M059J (cell line): ENCODE measurements at places on chromosomes 3 and 15.

- no peak for DNase-seq
Observed at GRCh38 chr15:71231758-71232157, 116.5 kb downstream of the THSD4 start.

DNA sequence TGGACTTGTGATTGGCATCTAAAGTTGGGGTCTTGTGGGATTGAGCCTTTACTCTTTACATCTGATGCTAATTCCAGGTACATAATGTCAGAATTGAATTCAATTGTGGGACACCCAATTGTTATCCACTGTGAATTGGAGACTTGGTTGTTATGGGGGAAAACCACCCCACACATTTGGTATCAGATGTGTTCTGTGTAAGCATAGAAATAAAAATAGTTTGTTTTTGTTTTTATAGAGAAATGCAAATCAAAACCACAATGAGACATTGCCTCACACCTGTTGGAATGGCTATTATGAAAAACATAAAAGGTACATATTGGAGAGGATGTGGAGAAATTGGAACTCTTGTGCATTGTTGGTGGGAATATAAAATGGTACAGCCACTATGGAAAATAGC, 58.5 kb downstream of the CPA3 start:
- no peak for DNase-seq

DNA sequence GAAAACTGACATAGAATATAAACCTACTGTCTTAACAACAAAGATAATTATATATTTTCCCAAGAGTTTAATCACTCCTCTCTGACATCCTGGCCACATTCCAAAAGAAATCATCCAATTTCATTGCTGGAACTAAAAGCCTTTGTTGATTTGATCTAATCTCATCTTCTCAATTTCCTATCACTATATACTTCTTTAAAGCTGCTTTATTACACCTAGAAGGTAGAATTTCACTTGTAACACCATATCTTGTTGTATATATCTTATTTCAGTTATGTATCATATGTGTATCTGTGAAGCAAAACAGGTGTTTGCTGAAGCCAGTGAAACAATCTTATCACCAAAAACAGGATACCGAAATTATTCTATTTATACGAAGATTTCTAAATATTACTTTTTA, 740.2 kb downstream of the ROBO1 start:
- no peak for DNase-seq

DNA sequence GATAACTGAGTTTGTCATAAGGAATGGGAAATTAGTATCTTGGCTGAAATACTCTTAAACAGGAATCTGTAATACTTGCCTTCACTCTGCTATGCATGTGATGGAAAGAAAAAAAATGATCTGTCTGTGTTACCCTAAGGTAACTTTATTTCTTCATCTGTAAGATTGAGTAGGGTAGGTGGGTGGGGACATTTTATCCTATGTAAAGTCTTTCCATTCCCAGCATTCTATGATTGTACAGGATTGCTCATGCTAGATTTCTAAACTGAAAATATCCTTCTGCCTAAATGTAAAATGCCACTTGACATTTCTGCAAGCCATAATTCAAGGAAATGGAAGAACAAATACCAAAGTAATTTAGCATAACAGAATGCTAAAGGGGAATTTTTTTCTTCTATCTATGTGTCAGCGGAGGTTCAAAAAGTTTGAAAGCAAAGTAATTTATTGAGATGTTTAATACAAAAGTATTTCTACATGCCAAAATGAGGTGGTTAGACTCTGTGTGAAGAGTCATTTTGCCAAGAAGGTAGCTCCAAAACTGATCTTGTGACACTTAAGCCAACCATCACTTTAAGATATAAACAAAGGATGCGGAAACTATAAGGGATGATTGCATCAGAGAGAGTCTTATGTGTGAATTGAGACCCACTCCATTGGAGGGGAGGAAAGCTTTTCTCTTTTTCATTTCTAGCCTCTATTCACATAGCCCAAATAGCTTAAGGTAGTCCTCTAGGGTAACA, 46.6 kb upstream of the SERPINI2 start:
- DNase-seq = no peak

DNA sequence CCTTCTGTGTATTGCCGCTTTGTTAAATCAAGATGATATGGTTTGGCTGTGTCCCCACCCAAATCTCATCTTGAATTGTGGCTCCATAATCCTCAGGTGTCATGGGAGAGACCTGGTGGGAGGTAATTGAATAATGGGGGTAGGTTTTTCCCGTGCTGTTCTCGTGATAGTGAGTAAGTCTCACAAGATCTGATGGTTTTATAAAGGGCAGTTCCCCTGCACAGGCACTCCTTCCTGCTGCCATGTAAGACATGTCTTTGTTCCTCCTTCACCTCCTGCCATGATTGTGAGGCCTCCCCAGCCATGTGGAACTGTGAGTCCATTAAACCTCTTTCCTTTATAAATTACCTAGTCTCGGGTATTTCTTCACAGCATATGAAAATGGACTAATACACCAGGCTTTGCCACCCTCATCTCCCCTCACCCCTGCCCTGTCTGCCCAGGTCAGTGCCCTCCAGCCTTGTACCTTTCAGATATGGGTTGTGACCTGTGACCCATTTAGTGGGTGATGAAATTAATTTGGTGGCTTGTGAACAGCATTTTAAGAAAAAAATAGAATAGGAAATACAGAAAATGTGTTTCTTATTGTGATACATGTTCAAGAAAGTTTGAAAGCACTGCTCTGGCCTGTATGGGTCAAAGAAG, 56.1 kb upstream of the MCF2L2 start:
- DNase-seq = no peak

- DNase-seq = no peak
Observed at GRCh38 chr3:94433811-94434210, 370.9 kb downstream of the NSUN3 start.

DNA sequence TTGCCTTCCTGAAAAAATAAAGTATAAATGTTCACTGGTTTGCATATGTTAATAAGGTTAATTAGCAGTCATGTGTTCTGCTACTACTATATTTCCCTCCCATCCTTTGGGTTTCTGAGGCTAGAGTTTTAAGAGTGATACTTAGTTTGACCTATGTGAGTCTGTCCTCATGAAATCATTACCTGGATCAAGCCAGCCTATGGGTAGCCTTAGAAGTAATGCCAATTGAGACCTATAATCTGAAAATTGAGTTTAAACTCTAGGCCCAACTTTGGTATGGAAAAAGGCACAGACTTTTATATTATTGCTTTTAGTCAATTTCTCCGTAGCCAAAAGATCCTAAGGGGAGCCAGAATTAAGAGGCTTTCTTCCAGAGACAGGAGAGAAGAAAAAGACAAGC, 18.4 kb upstream of the SOX2 start:
- DNase-seq = no peak

- no peak for DNase-seq
Observed at GRCh38 chr15:92631721-92632120, 23.9 kb downstream of the FAM174B start.

- no peak for DNase-seq
Observed at GRCh38 chr15:39744334-39745103, 38.1 kb downstream of the FSIP1 start.

GRCh38 chr3:184272269-184272668, 3.6 kb upstream of the ECE2 start:
- DNase-seq = no peak

GRCh38 chr3:52846432-52846965, 11.7 kb upstream of the MUSTN1 start:
- no peak for DNase-seq

GRCh38 chr3:193853511-193854219, 260.7 kb downstream of the OPA1 start:
- DNase-seq = no peak

DNA sequence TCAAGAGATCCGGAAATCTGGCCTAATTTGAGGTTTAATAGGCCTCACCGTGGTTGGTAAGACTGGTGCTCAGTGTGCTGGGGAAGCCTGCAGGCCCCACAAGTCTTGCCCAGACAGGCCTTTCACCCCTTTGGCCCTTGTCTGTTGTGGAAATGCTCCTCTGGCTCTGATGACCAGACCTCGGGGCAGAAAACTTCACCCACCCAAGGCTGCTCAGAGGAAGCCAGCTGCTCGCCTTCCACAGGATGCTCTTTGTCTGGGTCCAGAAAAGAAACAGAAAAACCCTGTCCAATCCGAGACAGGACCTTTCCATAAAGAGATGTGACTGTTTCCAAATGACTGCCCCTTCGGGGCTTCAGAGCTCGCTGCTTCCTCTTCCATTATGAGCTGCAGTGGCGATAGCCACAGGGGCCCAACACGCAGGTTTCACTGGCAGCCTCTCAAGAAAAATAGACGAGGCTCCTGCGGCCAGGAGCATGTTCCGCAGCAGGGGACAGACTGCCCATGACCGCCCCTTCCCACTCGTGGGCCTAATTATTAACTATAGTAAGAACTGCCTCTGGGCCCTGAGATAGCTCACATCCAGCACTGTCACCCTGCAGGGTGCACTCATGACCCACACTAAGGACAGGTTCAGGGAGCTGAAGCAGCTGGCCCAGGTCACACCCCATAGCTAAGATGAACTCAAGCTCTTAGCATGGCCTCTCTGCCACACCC, 6.8 kb upstream of the SNX22 start:
- no peak for DNase-seq

GRCh38 chr3:157104928-157105652, 54.9 kb downstream of the CCNL1 start:
- DNase-seq = peak; percentile 46

DNA sequence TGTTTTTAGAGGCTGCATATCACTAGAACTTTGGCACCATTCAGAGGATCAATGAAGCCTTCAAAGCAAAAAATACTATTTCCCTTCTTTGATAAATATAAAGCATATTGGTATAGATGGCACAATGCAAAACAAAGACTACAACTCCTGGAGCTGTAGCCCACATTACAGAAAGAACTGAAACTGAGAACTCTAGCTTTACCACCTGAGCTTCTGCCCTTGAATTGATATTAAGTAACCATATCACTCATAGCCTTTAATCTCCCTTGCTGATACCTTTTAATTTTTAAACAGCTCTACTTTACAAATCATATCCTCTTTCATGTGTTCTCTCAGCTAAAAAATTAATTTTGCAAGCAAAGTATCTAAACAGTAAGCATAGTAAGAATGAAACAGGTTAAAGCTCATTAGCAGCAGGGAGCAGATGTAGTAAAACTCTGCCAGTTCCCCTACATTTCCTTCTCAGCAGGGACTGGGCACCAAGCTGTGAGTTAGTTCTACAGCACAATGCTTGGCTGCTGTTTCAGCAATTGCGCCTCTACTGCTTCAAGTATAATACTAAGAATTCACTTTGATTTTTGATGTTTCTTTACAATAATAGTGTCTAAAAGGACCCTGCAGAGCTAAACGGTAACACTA, 97.9 kb upstream of the NANOGP8 start:
- no peak for DNase-seq

DNA sequence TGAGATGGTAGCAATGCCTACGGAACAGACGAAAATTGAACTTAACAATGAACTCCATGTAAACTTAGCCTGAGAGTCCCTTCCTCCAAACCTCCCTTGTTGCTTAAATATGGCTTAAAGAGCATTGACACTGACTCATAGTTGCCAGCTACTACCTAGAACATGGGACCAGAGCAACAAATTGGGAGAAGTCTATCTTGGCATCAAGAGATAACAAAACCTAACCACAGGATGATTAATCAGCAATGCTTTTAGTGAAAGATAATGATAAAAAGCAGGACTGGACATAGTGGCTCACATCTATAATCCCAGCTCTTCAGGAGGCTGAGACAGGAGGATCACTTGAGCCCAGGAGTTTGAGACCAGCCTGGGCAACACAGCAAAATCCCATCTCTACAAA, 117.8 kb upstream of the MNS1 start:
- DNase-seq = peak; percentile 81

DNA sequence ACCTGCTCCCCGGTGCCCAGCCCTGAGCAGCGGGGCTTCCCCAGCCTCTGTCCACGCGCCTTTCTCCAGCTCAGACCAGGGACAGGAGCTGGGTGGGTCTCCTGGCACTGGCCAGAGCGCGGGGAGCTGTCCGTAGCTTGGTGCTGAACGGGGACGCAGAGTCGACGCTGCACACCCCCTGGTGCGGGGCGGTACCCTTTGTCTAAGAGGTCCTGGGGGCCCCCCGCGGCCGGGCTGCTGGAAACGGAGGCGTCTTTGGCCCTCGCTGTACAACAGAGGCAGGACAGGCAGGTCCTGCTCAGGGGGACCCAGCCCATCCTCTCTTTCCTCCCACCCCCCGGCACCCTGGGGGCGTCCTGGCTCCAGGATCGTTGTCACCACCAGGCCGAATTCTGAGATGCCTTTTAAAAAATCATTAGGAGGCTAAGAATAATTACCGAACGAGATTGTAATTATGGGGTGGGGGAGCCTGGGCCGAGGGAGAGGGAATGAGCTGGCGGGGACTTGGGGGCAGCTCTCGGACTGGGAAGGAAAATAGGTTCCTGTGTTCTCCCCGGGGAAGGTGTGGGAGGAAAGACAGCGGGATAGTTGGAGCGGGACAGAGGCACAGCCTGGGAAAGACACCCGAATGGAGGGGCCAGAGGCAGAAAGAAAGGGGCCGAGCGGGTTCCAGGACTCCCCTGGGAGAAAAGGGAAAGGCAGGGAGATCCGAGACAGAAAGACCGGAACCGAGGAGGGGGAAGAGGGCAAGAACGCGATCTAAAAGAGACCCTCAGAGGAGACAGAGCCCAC, 4.1 kb upstream of the SKOR1 start:
- peak; percentile 37 for DNase-seq

GRCh38 chr15:59349680-59350420, 22.8 kb downstream of the MYO1E start:
- peak; percentile 95 for DNase-seq

GRCh38 chr3:42088803-42089530, 2.2 kb upstream of the TRAK1 start:
- DNase-seq = no peak

DNA sequence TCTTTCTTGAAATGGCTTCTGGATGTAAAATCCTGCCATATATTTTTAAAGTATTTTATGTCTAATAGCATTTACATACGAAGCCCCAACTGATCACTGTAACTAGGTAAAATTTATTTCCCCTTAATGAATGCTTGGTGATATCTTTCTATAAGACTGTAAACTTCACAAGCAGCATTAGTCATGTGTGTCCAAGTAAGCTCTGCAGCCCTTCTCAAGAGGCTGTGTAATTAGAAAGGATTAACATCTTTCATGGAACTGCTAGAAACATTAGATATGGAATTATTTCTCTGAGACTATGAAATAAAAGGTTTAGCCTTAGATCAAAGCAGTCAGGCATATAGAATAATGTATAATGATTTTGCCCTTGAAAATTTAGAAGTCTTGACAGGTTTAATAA, 143.3 kb downstream of the EPHA3 start:
- DNase-seq = no peak
